ENCODE measurements at places on chromosomes 12 and 14. TPM values are rescaled to one million over a fixed set of nuclear protein-coding genes. Genes with fewer than 3 reads are reported as not detected.

DNA sequence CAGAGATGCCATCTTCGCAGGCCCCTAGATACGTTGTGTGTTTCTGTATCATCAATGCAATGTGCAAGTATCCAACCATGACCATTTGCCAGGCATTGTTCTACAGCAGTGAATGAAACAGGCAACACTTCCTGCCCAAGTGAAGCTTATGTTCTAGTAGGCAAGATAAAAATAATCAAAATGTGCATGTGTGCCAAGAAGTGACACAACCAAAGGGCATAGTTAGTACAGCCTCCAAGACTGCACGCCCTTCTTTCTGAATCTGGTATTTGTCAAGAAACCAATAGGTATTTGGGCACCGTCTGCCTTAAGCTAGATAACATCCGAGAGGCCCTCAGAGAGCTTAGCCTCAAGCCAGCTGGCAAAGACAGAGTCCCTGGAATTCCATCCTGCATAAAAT is 152.0 kb downstream of the TMEM132C start:
- no peak for DNase-seq

GRCh38 chr12:14988035-14988434 is 15.2 kb downstream of the PDE6H start:
- no peak for DNase-seq

- no peak for DNase-seq
These were observed 18.5 kb downstream of the COL2A1 start for GRCh38 chr12:47985596-47986290.

Gene DEGS2
- total RNA-seq: not detected

DNA sequence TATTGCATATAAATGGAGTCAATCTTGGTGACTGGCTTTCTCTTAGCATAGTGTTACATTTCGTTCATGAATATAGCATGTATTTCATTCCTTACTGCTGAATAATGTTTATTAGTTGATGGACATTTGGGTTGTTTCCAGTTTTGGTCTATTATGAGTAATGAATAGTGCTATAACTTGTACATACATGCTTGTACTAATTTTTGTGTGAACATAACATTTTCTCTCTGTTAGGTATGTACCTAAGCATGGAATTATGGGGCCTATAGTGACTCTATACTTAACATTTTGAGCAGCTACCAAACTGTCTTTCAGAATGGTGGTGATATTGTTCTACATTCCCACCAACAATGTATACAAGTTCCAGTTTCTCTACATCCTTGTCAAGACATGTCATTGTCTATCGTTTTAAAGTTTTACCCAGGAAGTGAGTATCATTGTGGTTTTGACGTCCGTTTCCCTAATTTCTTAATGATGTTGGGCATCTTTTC is 23.1 kb downstream of the ATP2A2 start:
- DNase-seq: no peak

- DNase-seq: no peak
These were observed 21.3 kb upstream of the RFLNA start for GRCh38 chr12:124273630-124274029.

GRCh38 chr12:80498059-80498728 is 54.2 kb downstream of the PTPRQ start:
- DNase-seq: no peak

- no peak for DNase-seq
These were observed 69.9 kb downstream of the WIF1 start for GRCh38 chr12:65051218-65051617.

DNA sequence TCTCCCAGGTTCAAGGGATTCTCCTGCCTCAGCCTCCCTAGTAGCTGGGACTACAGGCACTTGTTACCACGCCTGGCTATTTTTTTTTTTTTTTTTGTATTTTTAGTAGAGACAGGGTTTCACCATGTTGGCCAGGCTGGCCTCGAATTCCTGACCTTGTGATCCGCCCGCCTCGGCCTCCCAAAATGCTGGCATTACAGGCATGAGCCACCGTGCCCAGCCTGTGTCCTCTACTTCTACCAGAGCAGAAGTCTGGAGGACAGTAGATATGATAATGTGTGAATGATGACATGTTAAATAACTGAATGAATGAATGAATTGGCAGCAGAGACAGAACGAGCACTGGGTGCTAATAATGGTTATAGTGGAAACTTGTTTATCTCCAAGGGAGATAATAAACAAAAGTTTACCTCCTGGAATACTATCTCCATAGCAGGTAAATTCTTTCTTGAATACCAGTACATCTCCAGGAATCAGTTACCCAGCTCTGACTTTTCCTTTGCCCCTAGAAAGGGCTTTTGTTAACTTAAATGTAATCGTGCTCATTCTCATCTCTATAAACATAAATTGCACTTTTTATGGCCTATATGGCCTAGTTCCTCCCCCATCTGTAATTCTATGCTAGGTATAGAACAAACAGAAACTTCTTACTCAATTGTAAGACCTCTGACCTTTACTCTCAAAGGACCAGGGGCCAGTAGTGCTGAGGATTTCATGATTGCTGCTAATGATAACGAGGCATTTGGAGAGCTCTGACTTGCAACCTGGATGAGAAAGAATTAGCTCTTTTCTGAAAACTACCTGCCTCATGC is 7.2 kb upstream of the LGALS3 start:
- no peak for DNase-seq

DNA sequence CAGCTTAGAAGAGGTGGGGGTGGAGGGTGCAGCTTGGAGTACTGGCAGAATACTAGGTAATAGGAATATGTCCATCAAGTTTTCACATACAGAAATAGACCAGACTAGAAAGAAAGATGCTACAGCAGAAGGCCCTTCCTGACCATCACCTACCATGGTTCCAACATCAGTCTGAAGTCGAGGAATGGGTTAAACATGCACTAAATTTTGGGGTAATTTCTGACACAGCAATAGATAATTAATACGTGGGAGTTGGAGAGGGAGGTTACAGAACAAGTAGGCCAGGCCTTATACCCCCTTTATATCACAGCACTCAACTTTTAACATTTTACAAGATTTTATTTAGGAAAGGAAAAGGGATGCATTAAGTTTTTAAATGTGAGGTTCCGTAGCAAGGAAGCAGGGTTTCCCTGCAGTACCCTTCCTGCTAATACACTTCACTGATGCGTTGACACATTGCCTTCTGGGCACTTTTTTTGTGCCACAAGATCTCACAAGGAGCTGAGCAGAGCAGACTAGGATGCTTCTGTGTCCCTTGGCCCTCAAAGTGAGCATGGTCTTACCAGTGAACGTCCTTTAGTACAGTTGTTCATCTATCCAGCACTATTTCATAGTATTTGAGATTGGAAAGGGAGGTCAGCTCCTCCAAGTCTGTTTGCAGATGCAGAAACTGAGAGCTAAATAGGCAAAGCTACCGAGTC is 50.8 kb downstream of the EID3 start:
- DNase-seq: peak; percentile 40

GRCh38 chr14:96582411-96582961 is 80.3 kb downstream of the PAPOLA start:
- DNase-seq: peak; percentile 13

Gene NKX2-1
- total RNA-seq: not detected

GRCh38 chr12:93205361-93205760 is 172.4 kb upstream of the NUDT4 start:
- no peak for DNase-seq
